ENCODE measurements at places on chromosomes 16 and 17. TPM values are rescaled to one million over a fixed set of nuclear protein-coding genes. Genes with fewer than 3 reads are reported as not detected.

GRCh38 chr17:17609121-17609520, 17.6 kb upstream of the PEMT start:
- no peak overlapping the region for H3K27ac ChIP-seq
- no peaks in the 10 kb centered on the region for H3K36me3 ChIP-seq
- H3K27me3 ChIP-seq, result no peaks in the 10 kb centered on the region
- H3K4me3 ChIP-seq, result no peak overlapping the region
- DNase-seq, result no peak

DNA sequence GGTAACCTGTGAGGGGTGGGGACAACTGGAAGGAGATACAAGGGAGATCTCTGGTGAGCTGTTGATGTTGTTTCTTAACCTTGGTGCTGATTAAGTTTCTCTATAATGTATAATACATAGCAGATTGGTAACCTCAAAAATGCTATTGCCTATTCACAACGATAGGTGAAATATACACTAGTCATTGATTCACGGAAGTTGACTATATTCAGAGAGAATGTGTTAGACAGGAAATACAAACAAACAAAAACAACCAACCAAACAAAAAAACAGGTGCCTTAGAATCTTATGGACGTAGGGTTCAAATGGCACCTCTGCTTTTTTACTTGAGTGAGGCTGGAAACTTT, 21.5 kb downstream of the HSD17B2 start:
- H3K27ac ChIP-seq, result no peak overlapping the region
- H3K36me3 ChIP-seq, result no peaks in the 10 kb centered on the region
- no peak for DNase-seq
- H3K4me1 ChIP-seq, result no peaks in the 10 kb centered on the region
- no peaks in the 10 kb centered on the region for H3K27me3 ChIP-seq
- no peak overlapping the region for H3K4me3 ChIP-seq

XPO6 gene
- total RNA-seq, result 111 TPM

- no peaks in the 10 kb centered on the region for H3K36me3 ChIP-seq
- no peaks in the 10 kb centered on the region for H3K27me3 ChIP-seq
- H3K4me3 ChIP-seq, result no peak overlapping the region
Measured at GRCh38 chr17:75361996-75362395, 43.5 kb downstream of the GRB2 start.

DNA sequence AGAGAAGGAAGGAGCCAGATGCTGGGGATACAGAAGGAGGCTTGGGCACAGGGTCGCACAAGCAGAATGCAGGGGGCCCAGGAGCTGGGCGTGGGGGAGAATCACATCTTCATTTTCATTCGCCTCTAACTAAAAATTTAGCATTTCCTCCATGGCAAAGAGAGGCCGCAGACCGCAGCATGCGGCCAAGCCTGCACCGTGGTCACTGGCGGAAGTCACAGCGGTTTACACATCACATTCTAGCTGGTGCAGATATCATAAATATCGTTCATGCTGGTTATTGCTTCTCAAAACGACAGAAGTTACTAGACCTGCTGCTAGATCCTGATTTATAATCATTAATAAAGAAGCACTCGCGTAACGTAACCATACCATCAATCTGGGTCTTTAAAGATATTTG, 162.0 kb downstream of the NTN1 start:
- no peak for DNase-seq
- no peaks in the 10 kb centered on the region for H3K36me3 ChIP-seq
- H3K4me1 ChIP-seq, result peaks cover 8% of the 10 kb centered on the region
- H3K4me3 ChIP-seq, result no peak overlapping the region

TBC1D3 gene
- total RNA-seq, result not detected

GNG13 gene
- total RNA-seq, result not detected

FNDC8 gene
- total RNA-seq, result not detected

GRCh38 chr17:3669085-3669347, 404 bp downstream of the EMC6 start:
- H3K36me3 ChIP-seq, result peaks cover 6% of the 10 kb centered on the region
- peak overlapping the region; percentile 73 for H3K27ac ChIP-seq
- H3K4me3 ChIP-seq, result peak overlapping the region; percentile 83

DNA sequence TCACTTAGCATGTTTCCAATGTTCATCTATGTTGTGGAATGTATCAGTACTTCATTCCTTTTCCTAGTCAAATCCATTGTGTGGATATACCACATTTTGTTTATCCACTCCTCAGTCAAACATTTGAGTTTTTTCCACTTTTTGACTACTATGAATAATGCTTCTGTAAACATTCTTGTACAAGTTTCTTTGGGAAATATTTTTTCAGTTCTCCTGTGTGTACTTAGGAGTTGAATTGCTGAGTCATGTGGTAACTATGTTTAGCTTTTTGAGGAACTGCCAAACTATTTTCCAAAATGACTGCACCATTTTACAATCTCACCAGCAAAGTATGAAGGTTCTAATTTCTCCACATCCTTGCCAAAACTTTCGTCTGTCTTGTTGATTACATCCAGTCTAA, 223.7 kb upstream of the AXIN2 start:
- H3K4me3 ChIP-seq, result no peak overlapping the region
- no peaks in the 10 kb centered on the region for H3K36me3 ChIP-seq
- no peaks in the 10 kb centered on the region for H3K27me3 ChIP-seq
- DNase-seq, result no peak
- peak overlapping the region; percentile 69 for H3K27ac ChIP-seq

SPN gene
- total RNA-seq, result 3.4 TPM

- H3K4me3 ChIP-seq, result no peak overlapping the region
- H3K27ac ChIP-seq, result no peak overlapping the region
- peaks cover 17% of the 10 kb centered on the region for H3K4me1 ChIP-seq
- DNase-seq, result no peak
Measured at GRCh38 chr16:29791845-29792807, 1.6 kb downstream of the KIF22 start.

DNA sequence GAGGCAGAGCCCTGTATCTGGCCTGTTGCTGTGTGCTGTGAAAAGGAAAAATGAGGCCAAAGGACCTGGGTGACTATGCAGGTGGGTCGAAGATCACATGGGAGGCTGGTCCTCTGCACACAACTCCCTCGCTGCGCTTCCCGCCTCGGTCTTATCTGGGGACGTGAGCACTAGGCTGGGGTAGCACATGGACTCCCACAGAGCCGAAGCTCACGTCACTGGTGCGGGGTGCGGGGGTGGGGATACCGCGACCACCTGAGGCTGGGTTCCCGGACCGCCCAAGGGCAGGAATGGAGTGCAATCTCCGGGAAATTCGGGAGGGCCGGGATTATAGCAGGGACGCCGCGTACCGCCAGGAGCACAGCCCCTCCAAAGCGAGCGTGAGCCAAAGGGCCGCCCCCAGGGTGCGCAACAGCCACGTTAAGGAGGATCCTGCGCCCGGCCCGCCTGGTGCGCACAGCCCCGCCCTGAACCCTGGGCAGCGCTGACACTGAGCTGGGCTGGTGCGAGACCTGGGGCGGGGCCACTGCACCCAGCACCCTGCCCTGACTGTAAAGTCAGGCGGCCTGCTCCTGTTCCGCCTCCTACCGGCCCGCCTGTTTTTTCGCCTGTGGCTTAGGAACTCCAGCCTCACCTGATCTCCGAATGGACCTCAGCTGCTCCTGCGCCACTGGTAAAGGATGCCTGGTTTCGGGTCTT, 4.8 kb downstream of the MT1A start:
- H3K27me3 ChIP-seq, result no peaks in the 10 kb centered on the region
- peak; percentile 90 for DNase-seq
- peak overlapping the region; percentile 22 for H3K4me3 ChIP-seq
- H3K36me3 ChIP-seq, result no peaks in the 10 kb centered on the region
- H3K4me1 ChIP-seq, result peaks cover 26% of the 10 kb centered on the region

ZNF821 gene
- 17.8 TPM for total RNA-seq

- no peaks in the 10 kb centered on the region for H3K36me3 ChIP-seq
- no peaks in the 10 kb centered on the region for H3K27me3 ChIP-seq
- DNase-seq, result no peak
- no peak overlapping the region for H3K27ac ChIP-seq
- H3K4me3 ChIP-seq, result no peak overlapping the region
Measured at GRCh38 chr17:15957206-15957605, 12.3 kb downstream of the ADORA2B start.

AFMID gene
- total RNA-seq, result 32.5 TPM

PRR35 gene
- total RNA-seq, result not detected

INCA1 gene
- total RNA-seq, result 1.0 TPM

AIPL1 gene
- total RNA-seq, result not detected

NOG gene
- not detected for total RNA-seq

GRCh38 chr17:48384164-48384563, 45.9 kb downstream of the SKAP1 start:
- H3K4me1 ChIP-seq, result no peaks in the 10 kb centered on the region
- peaks cover 3% of the 10 kb centered on the region for H3K27me3 ChIP-seq
- no peak overlapping the region for H3K27ac ChIP-seq
- no peak for DNase-seq
- H3K36me3 ChIP-seq, result no peaks in the 10 kb centered on the region
- no peak overlapping the region for H3K4me3 ChIP-seq

Data from thyroid gland (tissue), 4 donors.